ENCODE measurements at places on chromosomes 16 and 17.

- DNase-seq: no peak
These were observed 487 bp downstream of the TSR1 start for GRCh38 chr17:2335726-2336214.

- DNase-seq: no peak
These were observed 15.6 kb downstream of the NACA2 start for GRCh38 chr17:61575352-61575975.

DNA sequence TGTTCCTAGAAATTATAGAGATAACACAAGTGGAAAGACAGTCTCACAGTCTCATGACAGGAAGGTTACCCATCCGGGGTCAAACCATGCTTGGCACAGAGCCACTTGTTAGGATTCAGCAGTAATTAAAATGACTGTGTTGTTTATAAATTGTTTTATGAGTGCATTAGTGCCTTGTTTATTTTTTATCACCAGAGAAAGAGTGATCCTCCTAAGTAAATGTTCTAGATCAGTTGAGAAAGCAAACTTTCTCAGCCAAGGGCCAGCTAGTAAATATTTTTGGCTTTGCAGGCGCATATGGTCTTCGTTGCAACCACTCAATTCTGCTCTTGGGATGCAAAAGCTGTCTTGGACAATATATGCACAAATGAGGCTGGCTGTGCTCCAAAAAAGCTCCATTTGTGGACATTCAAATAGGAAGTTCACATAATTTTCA lies 253.9 kb upstream of the CACNG5 start:
- DNase-seq: no peak

DNA sequence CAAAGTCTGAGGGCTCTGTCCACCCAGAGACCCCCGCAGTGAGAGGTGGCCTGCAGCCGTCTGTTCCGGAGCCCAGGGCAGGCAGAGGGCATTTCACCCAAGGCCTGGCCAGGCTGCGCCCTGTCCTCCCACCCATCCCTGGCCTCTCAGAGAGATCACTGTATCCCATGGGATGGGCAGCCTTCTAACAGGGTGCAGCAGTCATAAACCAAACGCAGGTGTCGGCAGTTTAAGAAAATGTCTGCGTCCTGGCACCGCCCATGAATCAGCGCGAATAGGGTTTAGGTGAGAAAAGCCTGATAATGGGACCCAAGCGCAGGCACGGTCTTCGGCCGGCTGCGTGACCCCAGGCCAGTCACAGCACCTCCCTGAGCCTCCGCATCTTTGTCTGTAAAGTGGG lies 5.4 kb downstream of the CYBA start:
- no peak for DNase-seq

- no peak for DNase-seq
These were observed 17.4 kb downstream of the IL34 start for GRCh38 chr16:70663524-70664324.

- no peak for DNase-seq
These were observed 13.2 kb upstream of the BAIAP2 start for GRCh38 chr17:81021531-81022343.

- DNase-seq: no peak
These were observed 282.5 kb upstream of the SALL1 start for GRCh38 chr16:51433599-51433998.

GRCh38 chr17:36686123-36686669 lies 84.8 kb downstream of the MRM1 start:
- DNase-seq: no peak

DNA sequence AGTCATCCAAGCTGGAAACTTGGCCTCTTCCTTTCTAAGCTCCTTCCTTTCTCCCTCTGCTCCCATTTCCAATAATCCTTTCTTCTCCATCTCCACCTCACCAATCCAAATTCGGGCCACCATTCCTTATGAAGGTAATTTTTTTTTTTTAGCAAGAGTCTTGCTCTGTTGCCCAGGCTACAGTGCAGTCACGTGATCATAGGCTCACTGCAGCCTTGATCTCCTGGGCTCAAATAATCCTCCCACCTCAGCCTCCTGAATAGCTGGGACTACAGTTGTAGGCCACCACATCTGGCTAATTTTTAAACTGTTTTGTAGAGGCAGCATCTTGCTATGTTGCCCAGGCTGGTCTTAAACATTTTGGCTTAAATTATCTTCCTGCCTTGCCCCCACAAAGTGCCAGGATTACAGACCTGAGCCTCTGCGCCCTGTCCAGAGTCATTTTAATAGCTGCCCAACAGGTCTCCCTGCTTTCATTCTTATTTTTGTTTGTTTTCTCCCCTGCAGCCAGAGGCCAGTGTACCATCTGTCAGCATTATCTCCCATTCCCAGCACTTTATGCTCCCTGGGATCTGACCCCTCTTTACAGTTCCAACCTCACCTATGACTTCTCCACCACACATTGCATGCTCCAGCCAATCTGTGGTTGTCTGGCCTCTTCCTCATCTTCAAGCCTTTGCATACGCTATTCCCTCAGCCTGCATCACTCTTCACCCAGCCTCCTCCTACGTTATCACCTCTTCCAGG lies 2.3 kb upstream of the GP2 start:
- DNase-seq: no peak

GRCh38 chr16:57435838-57436237 lies 11.3 kb downstream of the CIAPIN1 start:
- DNase-seq: no peak

- no peak for DNase-seq
These were observed 16.1 kb downstream of the LASP1 start for GRCh38 chr17:38885728-38886642.

- no peak for DNase-seq
These were observed 25.4 kb upstream of the NSRP1 start for GRCh38 chr17:30091121-30091670.

DNA sequence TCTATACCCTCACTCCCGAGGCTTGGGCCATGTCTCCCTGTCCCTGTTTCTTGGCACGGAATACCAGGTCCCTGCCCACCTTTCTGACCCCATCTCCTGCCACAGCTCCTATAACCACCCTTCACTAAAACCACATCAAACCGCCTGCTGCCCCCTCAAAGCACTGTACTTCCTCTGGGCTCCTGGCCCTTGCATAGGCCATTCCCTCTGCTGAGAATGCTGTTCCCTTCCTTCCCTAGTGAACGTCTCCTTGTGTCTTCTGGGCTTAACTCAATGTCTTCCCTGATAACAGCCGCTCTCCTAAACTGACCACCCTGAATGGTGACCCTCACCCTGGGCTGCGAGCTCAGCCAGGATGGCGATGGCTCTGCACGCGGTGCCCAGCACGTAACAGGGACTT lies 10.7 kb downstream of the AANAT start:
- DNase-seq: no peak

DNA sequence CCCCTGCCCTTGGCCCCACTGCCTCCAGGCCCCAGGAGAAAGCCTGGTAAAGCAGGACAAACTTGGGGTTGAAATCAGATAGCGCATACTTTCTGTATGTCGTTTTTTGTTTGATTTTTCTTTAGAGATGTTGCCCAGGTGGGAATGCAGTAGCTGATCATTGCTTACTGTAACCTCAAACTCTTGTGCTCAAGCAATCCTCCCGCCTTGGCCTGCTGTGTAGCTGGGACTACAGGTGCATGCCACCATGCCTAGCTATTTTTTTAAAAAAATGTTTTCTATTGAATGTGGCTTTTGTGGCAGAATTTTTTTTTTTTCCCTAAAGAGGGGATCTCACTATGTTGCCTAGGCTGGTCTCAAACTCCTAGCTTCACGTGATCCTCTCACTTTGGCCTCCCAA lies 11.1 kb upstream of the CCL5 start:
- no peak for DNase-seq

- DNase-seq: peak; percentile 31
These were observed 752 bp downstream of the TBC1D24 start for GRCh38 chr16:2475413-2476344.

GRCh38 chr17:21352981-21353265 lies 23.2 kb upstream of the KCNJ12 start:
- no peak for DNase-seq

DNA sequence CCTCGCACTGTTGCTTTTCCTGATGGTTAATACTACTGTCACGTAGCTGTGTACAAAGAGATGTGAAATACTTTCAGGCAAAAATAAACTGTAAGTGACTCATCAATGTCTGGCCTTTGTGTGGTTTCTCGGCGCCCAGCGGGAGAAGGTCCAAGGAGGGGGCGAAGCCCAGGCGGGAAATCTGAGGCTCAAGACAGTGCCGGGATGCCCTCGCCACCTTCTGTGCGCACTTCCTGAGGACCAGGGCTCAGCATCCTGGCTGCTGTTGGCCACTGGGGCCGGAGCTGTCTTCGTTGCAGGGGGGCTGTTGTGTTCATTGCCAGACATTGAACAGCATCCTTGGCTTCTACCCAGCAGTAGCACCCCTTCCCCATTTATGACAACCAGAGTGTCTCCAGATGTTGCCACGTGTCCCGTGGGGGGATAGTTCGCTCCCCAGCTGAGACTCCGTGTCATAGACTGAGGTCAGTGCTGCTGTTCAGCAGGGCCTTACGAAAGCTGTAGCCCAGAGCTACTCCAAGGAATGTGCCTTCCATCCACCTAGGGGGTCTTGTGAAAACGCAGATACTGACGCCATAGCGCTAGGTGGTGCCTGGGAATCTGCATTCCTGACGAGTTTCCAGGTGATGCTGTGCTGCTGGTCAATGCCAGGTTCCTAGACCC lies 67.3 kb upstream of the PLCG2 start:
- no peak for DNase-seq

Measured in CD4-positive, alpha-beta T cell treated with Interleukin-12 subunit alpha and Interleukin-12 subunit beta, for 1 hour (primary cell).